ENCODE measurements at places on chromosomes 6 and 20. TPM values are rescaled to one million over a fixed set of nuclear protein-coding genes. Genes with fewer than 3 reads are reported as not detected.

The CALHM4 gene
- total RNA-seq, result not detected

The GLP1R gene
- not detected for total RNA-seq

The UST gene
- 4.1 TPM for total RNA-seq

The TRIM31 gene
- not detected for total RNA-seq

- DNase-seq, result no peak
Measured at GRCh38 chr20:17568972-17569521, 828 bp upstream of the DSTN start.

DNA sequence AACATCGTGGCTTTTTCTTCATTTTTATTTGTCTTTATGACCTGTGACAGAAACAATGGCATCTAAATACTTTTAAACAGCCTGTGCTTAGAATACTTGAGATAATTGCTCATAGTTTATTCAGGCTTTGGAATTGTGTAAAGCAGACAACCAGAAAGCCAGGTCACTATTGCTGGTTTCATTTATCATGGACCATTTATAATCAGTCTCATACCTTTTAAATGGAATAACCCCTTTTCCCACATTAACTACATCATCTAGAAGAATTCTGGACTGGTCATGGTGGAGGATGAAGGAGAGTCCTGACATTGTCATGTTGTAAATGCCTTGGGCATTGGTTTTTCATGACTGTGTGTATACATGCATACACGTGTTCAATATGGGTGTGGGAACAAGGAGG lies 661.5 kb downstream of the EPM2A start:
- no peak for DNase-seq

- no peak for DNase-seq
Measured at GRCh38 chr6:53714888-53715287, 49.3 kb upstream of the KLHL31 start.

GRCh38 chr6:55014321-55015088 lies 159.8 kb upstream of the HCRTR2 start:
- DNase-seq, result no peak

GRCh38 chr6:122494665-122495272 lies 23.2 kb upstream of the SERINC1 start:
- DNase-seq, result no peak

DNA sequence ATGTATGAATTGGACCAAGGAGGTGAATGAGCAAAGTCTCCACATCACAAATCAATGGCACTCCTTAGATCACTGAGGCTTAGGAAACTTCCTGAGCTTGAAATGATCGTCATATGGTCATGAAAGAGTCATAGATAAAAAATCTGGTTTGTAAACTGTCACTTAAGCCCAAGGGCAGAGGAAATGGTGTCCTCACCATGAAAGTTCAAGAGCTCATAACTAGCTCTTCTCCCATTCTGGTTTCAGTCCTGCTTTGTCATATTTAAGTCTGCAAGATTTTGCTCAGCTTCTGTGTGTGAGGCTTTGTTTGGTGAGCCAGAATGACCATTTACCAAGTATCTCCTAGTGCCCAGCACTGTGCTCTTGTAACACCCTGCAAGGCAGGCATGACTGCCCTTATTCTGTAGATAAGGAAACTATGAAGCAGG lies 60.5 kb downstream of the GJA10 start:
- no peak for DNase-seq

Measured in OCI-LY7 (cell line).